ENCODE measurements at places on chromosomes 1 and 21. TPM values are rescaled to one million over a fixed set of nuclear protein-coding genes. Genes with fewer than 3 reads are reported as not detected.

NDUFV3 gene
- 11.5 TPM for total RNA-seq

VAV3 gene
- total RNA-seq = 2.3 TPM

ZMYND12 gene
- total RNA-seq = 0.74 TPM

PIGR gene
- total RNA-seq = not detected

DNA sequence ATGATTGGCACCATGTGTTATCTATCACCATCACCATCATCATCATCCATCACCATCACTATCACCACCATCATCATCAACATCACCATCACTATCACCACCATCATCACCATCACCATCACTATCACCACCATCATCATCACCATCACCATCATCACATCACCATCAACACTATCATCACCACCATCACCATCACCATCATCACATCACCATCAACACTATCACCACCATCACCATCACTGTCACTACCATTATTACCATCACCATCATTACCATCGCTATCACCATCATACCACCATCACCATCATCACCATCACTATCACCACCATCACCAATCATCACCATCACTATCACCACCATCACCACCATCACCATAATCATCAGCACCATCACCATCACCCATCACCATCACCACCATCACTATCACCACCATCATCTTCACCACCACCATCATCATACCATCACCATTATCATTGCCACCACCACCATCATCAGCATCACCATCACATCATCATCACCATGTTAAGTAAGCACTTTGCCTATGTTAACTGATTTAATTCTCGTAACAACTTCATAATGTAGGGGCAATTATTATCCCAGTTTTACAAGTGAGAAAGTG lies 112.8 kb downstream of the LIPI start:
- no peak for DNase-seq

- no peak for DNase-seq
These were observed 14.9 kb upstream of the MACF1 start for GRCh38 chr1:39189592-39190041.

GRCh38 chr1:63790989-63791388 lies 17.2 kb downstream of the ROR1 start:
- no peak for DNase-seq

- no peak for DNase-seq
These were observed 176.4 kb upstream of the PALMD start for GRCh38 chr1:99469550-99469971.

ZNF678 gene
- 9.5 TPM for total RNA-seq

- no peak for DNase-seq
These were observed 59.1 kb upstream of the ZNF648 start for GRCh38 chr1:182120411-182121258.

FABP3 gene
- not detected for total RNA-seq

- no peak for DNase-seq
These were observed 17.8 kb downstream of the SCAF4 start for GRCh38 chr21:31713973-31714740.

ELAPOR1 gene
- total RNA-seq = 5.4 TPM

SMIM1 gene
- 2.0 TPM for total RNA-seq

- no peak for DNase-seq
These were observed 1048.3 kb downstream of the AMY1C start for GRCh38 chr1:104797982-104798381.

GRCh38 chr1:228072658-228073043 lies 9.9 kb upstream of the ARF1 start:
- DNase-seq = no peak

SAMD11 gene
- not detected for total RNA-seq

GRCh38 chr1:37134599-37134998 lies 100.3 kb upstream of the GRIK3 start:
- no peak for DNase-seq

SH2D1B gene
- total RNA-seq = not detected

CACNA1E gene
- total RNA-seq = not detected

GJA9 gene
- not detected for total RNA-seq

- peak; percentile 19 for DNase-seq
These were observed 897 bp downstream of the ZYG11B start for GRCh38 chr1:52727114-52727586.

DNA sequence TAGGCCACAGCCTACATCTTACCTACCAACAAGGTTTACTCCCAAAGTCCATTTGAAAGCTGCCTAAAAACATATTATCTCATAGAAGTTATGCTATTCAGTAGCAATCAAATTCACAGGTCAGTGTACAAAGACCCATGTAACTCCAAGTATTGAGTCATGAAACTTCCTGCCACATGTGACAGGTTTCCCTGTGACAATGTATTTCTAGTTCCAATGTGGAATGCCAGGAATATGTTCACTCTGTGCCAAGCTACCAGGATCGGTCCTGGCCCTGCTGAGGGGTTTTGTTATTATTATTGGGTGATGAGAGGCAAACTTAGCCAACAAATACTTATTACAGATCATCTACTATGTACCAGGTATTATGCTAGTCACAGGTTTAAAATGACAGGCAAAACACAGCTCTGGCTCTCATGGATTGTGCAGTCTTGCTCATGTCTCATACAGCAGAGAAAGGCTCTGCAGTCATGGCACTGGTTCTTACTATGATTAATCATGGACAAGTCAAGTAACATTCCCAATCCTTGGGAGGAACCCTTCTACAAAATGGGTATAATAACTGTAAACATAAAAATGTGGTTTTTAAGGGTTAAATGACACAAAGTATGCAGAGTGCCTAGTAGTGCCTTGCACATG lies 22.5 kb downstream of the DPH5 start:
- DNase-seq = no peak

LEFTY1 gene
- 0.22 TPM for total RNA-seq

DNA sequence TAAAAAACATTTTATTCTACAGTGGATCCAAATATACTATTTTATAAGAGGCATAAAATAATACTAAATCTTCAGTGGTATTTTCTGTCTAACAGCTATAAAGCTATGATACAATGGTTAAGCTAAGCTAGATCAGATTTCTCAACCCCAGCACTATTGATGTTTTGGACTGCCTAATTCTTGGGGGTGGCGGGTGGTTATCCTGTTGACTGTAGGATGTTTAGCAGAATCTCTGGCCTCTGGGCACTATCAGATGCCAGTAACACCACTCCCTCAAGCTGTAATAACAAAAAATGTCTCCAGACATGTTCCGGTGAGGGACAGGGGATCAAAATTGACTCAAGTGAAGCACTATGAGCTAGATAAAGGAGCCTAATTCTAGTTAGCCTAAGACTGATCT lies 118.5 kb downstream of the APP start:
- no peak for DNase-seq

DNA sequence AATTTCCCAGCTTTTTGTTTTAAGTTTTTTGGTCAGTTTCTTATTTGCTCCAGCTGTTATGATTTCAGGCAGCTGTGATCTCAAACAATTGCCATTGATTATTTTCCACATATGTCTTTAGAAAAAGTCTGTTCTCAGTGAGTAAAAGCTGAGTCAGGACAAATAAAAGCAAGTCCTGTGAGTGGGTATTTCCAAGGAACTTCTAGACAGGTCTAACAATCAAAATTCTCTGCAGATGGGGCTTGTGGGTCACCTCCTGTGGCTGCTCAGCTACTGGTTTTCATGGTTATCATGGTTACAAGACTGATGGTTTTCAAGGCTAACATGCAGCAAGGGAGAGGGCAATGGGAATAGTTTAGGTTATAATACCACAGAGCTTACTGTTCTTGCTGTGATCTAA lies 585.7 kb downstream of the LMO4 start:
- DNase-seq = no peak

GRCh38 chr1:161298116-161298515 lies 11.7 kb downstream of the MPZ start:
- DNase-seq = no peak

DNA sequence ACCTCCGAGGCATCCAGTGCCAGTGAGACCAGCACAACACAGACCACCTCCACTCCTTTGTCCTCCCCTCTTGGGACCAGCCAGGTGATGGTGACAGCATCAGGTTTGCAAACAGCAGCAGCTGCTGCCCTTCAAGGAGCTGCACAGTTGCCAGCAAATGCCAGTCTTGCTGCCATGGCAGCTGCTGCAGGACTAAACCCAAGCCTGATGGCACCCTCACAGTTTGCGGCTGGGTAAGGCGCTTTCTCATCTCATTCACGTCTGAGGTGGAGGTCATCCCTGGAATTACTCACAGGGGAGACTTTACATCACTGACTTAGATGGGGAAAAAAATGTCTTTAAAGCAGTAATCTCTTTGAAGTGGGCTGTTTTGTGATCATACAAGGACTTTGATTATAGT lies 106.3 kb downstream of the CD247 start:
- DNase-seq = no peak

- DNase-seq = no peak
These were observed 396.5 kb downstream of the KCTD3 start for GRCh38 chr1:215963621-215964020.

SLAMF7 gene
- 82.2 TPM for total RNA-seq

DNA sequence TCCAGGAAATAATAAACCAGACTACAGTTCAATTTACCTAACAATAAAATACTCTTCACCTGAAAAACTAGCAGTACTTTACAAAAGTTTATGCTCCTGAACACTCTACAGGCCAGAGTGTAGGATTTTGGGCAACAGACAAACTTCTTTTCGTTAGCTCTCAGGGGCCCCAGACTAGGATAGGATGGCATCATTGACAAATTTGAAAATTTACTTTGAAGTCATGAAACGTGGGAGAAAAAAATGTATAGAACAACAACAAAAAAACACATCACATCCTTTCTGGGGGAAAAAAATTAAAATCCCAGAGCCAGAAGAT lies 1.2 kb downstream of the PTP4A2 start:
- no peak for DNase-seq

GRCh38 chr1:235863699-235864093 lies 3.0 kb downstream of the LYST start:
- no peak for DNase-seq

DNA sequence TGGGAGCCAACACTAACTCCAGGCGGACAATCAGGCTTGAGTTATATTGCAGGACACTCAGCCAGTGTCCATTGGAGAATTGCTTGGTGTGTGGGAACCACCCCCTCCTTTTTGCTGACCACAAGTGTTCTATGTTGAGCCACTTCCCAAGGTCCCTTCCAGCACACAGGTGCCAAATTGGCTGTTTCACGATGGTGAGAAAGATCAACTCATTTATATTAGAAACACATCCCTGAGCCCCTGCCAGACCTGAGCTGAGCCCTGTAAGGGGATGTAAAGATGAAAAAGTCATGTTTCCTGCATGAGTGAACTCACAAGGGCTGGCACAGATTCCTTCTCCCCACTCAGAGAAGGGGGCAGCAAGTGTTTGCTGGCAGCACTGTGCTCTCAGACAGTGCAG lies 96.5 kb downstream of the KCNN3 start:
- DNase-seq = no peak
